ENCODE measurements at places on chromosomes 4 and X.
A peak's percentile ranks its signal among the peaks of the same experiment; 100 is the strongest.

DNA sequence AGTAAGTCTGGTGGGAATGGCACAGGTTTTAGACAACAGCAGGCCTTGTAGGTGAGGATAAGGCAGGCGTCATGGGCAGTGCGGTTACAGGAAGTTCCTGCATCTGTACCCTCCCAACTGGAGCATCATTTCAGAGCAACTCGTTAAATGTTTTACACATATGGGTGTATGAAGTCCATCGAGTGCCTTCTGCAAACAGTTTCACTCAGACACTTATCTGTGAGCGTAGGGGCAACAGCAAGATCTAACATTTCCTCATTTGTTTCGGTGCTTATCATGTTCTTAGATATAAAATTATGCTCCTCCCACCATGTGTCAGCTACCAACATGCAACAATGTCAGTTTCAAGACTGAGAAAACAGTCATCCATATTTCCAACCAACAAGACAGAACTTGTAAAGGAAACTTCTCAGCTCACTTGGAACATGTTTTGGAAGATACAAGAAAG is 69.9 kb downstream of the ELOVL6 start:
- DNase-seq, result no peak

DNA sequence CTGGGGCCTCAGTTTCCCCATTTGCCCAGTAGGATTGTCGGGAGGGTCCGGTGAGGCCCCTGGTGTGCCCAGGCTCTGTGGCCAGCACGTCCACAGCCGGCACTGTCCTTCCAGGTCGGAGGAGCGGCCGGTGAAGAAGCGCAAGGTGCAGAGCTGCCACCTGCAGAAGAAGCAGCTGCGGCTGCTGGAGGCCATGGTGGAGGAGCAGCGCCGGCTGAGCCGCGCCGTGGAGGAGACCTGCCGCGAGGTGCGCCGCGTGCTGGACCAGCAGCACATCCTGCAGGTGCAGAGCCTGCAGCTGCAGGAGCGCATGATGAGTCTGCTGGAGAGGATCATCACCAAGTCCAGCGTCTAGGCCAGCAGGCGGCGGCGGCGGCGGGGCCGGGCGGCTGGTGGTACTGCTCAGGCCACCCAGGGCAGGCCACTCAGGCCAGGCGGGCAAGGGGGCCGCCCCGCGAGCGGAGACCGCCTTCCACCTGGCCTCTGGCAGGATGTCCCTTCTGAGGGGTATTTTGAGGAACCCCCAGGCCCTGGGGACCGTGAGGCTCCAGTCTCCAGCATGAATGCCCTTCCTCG is 6.7 kb downstream of the MSANTD1 start:
- DNase-seq, result peak; percentile 34

GRCh38 chrX:135549519-135549918 is 29.1 kb downstream of the INTS6L start:
- no peak for DNase-seq

DNA sequence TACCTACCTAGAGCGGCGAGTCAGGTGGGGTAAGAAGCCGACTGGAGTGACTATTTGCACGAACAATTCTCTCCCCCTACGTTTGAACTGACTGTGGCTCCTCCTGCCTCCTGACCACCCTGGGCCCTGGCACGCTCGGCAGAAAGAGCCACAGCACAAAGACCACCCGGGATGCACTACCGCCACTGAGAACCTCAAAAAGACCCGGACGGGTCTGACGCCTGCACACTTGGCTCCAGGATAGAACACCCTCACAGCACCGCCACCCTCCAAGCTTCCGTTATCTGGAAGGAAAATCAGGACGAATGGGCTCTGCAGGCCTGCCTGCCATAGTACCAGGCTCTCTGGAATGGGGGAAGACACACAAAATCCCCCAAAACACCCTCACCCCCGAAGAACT is 2.2 kb downstream of the LRPAP1 start:
- peak; percentile 33 for DNase-seq

GRCh38 chrX:130084631-130085237 is 25.6 kb downstream of the ELF4 start:
- no peak for DNase-seq

- DNase-seq, result no peak
Observed at GRCh38 chr4:83449009-83449408, 6.6 kb downstream of the HELQ start.

GRCh38 chrX:49840679-49841078 is 11.6 kb downstream of the PAGE4 start:
- peak; percentile 19 for DNase-seq

GRCh38 chr4:7170012-7170411 is 22.3 kb upstream of the SORCS2 start:
- no peak for DNase-seq

- DNase-seq, result no peak
Observed at GRCh38 chr4:27248829-27249228, 388.2 kb downstream of the STIM2 start.

- DNase-seq, result no peak
Observed at GRCh38 chrX:144801786-144802185, 445.5 kb upstream of the SPANXN1 start.

- no peak for DNase-seq
Observed at GRCh38 chr4:63017300-63017699, 1392.0 kb downstream of the TECRL start.

GRCh38 chrX:72644946-72645345 is 69.2 kb downstream of the PHKA1 start:
- DNase-seq, result no peak

- DNase-seq, result peak; percentile 69
Observed at GRCh38 chr4:15779306-15779705, 1.2 kb downstream of the CD38 start.

DNA sequence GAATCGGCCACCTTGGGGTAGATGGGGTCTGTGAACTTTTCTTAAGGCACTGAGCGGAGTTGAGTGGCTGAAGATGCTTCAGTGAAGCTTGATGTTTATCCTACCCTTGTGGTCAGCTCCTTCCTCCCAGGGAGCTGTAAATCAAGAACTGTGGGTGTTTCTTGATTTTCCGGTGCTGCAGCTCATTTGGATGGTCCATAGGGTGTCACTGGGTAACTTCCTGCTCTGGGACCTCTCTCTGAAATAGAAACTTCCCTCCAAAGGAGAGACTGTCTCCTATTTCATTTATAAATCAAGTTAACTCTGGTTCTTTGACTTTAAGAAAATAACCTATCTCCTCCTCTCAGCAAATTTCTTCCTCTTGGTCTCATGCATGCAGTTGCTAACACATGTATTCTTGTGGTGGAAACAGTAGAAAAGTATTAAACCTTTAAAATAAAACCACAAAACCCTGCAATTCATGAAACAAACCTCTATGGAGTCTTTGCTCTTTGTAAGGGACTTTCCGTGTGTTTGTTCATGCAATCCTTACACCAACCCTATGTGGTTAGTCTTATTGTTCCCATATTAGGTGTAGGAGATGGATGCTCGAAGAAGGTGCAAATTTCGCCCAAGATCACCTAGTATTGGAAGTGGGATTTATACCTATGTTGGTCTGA is 110.3 kb downstream of the SHROOM3 start:
- no peak for DNase-seq

DNA sequence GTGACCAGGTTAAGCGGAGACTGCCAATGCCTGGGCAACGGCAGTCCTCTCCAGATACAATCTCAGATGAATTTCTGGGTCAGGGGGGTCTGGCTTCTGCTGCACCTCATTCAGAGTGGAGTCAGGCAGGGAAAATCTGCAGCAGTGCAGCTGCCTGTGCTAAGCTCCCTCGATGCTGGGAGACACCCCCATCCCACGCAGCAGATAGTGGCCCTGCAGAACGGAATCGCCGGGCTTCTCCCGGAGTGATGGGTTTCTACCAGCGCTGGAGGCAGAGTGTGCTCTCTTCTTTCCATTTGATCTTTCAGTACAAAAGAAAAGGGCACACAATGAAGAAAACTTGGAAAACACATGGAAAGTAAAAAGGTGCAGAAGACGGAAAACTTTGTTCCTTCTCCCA is 5.2 kb downstream of the ABLIM2 start:
- no peak for DNase-seq

GRCh38 chrX:44874420-44875184 is 1.6 kb downstream of the KDM6A start:
- no peak for DNase-seq

DNA sequence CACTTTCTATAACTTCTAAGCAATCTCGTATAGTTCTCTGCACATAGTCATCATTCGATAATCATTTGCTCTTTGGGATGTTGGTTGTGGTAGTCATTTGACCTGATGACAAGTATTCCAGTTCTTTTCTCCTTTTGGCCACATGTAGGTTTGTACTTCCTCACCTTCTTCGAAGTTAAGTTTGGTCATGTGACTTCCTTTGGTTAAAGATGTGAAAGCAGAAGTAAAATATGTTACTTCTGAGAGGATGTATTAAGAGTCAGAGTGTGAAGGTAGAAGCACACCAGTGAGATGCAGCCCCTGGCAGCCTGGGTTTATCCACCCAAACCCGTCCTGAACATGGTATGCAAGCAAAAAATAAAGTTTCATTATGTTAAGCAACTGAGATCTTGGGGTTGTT is 48.9 kb upstream of the ZNF518B start:
- no peak for DNase-seq

DNA sequence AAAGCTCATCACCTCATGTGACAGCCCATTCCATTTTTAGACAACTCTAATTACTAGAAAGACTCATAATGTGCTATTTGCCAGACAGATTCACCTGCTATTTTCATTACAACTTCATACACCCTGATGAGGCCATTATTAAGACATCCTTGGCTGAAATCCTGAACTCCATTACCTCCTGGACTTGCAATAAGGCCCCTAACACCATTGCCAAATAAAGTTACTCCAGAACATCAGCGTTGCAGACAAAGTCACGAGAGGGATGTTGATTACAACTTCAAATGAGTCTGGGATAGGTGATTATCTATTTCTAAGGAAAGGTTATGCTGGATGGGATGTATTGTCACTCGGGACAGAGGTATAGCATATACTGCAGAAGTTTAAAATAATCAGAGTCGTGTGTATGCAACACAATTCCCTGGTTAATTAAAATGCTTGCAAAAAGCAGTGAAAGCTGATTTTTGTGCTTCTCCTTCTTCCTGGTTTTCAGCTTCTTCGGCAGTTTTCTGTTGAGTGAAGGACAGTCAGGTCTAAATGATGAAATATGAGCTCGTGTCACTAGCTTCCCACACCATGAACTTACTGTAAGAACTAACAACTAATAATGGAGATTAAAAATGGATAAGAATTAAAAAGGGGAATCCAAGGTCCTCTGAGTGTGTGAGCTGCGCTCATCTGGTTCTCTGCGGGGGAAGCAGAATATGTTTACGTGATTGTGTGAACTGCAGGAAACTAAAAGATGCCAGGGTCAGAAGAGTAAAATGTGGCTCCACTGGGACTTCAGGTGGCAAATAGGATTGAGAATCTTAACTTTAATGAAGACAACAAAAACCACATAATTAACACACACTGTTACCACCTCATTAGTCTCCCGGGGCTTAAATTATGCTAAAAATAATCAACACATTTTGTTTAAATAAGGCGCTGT is 17.6 kb upstream of the SOD3 start:
- no peak for DNase-seq

- no peak for DNase-seq
Observed at GRCh38 chrX:123803331-123803983, 56.4 kb upstream of the XIAP start.

GRCh38 chr4:98746936-98747335 is 88.5 kb upstream of the TSPAN5 start:
- DNase-seq, result no peak

Measured in psoas muscle (tissue), 8 donors.